ENCODE measurements at places on chromosomes 5 and 9.

- DNase-seq = no peak
Observed at GRCh38 chr5:37448941-37449340, 69.8 kb downstream of the WDR70 start.

GRCh38 chr5:116249648-116250047 lies 164.8 kb downstream of the COMMD10 start:
- DNase-seq = no peak

GRCh38 chr5:54254482-54255198 lies 55.7 kb downstream of the ARL15 start:
- no peak for DNase-seq

DNA sequence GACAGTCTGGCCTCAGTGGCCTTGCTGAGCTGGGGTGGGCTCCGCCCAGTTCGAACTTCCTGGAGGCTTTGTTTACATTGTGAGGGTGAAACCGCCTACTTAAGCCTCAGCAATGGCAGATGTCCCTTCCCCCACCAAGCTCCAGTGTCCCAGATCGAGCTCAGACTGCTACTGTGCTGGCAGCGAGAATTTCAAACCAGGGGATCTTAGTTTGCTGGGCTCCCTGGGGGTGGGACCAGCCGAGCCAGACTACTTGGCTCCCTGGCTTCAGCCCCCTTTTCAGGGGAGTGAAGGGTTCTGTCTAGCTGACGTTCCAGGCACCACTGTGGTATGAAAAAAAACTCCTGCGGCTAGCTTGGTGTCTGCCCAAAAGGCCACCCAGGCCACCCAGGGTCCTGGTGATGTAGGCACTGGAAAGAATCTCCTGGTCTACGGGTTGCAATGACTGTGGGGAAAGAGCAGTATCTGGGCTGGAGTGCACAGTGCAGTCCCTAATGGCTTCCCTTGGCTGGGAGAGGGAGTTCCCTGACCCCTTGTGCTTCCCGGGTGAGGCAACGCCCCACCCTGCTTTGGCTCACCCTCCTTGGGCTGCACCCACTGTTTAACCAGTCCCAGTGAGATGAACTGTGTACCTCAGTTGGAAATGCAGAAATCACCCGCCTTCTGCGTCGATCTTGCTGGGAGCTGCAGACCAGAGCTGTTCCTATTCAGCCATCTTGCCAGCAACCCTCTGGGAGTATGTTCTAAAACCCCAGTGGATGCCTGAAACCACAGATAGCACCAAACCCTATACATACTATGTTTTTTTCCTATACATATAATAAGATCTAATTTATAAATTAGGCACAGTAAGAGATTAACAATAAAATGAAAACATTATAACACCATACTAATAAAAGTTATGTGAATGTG lies 95.5 kb downstream of the TMEM161B start:
- peak; percentile 4 for DNase-seq

DNA sequence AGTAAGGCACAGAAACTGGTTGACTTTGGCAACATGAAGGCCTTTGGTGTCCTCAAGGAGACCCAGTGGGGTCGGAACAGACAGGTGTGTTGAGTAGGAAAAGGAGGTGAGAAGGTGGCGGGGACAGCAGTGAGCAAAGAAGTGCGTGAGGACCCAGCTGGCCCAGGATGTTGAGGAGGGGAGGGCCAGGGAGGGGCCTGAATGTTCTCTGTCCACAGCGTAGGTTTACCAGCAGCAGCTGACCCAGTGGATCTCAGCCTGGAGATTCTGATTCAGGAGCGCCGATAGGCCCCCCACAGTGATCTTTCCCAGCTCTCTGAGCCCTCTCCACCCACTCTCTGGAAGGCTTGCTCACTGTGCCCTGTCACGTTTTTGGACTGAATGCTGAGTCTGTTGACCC lies 88.5 kb downstream of the DAB2IP start:
- no peak for DNase-seq

- peak; percentile 5 for DNase-seq
Observed at GRCh38 chr5:87120518-87121303, 147.0 kb upstream of the RASA1 start.

GRCh38 chr5:142327111-142327842 lies 2.5 kb upstream of the SPRY4 start:
- no peak for DNase-seq

DNA sequence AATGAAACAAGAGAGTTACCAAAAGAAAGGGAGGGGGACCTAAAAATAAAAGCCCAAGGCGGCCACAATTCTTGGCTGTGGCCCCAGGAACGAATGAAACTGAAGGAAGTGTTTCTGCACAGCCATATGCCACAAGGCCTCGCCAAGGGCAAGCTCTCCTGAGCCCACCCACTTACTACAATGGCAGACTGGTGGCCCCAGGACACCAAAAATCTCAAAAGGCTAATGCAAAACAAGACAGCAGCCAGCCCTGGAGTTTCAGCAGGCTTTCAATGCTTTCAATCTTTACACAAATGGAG lies 4.0 kb downstream of the CAMSAP1 start:
- no peak for DNase-seq

GRCh38 chr9:108662091-108662875 lies 193.5 kb downstream of the ACTL7B start:
- DNase-seq = no peak

- DNase-seq = no peak
Observed at GRCh38 chr5:39020458-39020857, 53.7 kb downstream of the RICTOR start.

DNA sequence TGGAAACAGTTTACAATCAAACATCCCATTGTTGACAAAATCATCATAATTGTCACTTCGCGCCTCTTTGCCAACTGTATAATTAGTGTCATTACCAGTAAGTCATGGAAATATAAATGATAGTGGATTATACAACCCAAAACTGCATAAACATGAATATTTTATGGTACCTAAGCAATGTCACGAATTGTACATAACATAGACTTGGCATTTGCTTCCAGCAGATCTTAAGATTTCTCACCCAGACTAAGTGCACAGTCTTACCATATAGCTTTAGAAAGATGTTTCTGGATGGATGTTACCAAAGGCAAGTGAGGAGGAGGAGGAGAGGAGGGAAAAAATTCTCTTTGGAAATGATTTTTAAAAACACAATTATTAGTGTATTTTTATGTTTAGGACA lies 113.4 kb upstream of the TAS2R1 start:
- no peak for DNase-seq

DNA sequence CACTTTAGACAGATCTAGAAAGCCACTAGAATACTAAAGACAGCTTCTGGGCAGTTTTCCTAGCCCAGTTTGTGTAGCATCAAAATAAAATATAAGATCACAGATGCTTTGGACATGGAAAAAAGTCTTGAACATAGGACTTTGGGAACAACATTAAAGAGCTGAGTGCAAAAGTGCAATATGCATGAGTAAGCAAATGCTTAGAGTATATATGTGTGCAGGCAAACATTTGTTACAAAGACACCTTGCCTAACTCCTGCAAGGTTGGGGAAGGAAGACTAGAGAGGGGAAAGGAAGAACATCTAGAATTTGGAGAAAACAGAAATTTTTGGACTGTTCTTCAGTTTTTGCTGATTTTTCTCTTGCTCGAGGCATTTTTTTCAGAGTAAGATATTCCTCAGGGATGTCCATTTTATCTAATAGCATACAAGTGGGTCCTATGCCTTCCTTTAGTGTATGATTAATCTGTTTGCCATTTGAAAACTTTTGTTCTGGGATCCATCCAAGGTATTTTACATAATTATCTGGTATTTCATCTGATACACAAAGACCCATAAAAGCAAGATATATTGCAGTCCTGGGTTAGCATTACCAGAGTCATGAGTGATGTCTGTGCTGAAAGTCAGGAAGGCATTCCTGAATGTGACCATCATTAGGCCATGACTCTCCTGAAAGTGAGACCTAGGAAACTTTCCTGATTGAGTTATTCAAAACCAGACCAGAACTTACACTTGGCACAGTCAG lies 142.0 kb upstream of the RGMB start:
- no peak for DNase-seq

- no peak for DNase-seq
Observed at GRCh38 chr5:126483156-126483555, 59.9 kb downstream of the GRAMD2B start.

- DNase-seq = no peak
Observed at GRCh38 chr5:57320582-57320981, 146.7 kb downstream of the GPBP1 start.

DNA sequence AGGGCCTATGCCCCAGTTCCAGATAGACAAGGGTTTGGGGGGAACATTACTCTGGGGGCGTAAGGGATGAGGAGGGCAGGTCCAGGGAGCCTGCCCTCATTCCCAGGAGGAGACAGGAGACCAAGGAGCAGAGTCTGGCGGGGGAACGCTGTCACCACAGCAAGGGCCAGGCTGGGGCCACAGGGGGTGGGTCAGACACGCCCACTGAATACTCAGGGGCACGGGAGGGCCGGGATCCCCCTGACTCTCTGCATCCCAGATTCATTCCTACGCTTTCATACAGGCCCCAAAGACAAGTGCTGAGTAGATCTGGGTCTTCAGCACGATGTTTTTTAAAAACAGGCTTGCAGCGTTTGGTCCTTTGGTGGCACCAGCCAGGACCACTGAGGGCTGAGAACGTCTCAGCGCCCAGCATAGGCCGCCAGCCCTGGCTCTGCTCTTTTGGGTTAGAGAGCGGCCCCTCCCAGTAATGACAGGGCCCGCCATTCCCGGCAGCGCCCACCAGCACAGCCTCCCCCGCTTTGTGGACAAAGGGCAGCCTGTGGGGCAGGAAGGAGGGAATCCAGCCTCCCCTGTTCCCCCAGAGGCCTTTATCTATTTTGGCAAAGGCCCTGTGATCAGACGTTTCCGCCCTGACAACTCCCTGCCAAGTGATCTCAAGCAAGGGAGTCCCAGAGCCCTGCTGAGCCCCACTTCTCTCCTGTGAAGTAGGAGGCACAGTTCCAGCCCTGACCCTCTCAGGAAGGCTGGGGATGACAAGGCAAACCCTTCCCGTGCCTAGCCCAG lies 24.9 kb downstream of the NEK6 start:
- DNase-seq = no peak

DNA sequence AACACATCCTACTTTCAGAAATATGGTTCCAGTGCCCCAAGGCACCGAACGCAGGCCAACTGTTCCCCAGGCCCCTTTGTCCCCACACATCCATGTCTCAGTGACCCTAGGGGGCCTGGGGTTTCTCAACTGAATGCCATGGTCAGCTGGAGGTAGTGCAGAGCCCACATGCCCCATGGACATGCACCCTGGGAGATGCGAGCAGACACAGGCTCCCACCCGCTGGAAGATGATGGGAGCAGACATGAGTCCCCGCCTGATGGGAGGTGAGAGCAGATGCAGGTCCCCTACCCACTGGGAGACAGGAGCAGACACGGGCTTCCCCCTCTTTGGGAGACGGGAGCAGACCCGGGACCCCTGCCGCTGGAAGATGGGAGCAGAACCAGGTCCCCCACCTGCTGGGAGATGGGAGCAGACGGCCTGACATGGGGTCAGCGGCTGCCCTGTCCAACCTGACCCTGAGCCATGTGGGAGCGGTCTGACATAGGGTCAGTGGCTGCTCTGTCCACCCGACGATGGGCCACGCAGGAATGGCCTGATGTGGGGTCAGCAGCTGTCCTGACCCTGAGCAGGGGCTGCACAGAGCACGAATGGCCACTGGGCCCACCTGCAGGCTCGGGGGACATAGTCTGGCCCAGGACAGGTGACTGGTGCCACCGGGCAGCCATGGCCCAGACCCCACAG lies 18.4 kb downstream of the ZDHHC11B start:
- DNase-seq = no peak

GRCh38 chr5:65825408-65826328 lies 100.7 kb upstream of the ERBIN start:
- DNase-seq = no peak

DNA sequence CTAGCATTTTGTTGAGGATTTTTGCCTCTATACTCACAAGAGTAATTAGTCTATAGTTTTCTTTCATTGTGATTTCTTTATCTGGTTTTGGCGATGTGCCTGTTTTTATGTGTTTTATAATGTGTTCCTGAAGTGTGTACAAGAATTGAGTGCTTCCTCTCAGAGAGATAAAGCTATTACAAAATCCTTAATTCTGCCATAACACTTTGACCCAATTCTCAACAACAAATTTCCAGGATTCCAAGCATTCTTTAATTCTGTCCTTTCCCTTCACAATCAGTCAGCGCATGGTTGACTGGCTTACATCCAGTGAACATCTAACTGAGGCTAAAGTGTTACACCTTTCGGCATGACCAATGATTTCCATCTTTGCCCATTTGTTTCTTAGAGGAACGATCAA lies 282.9 kb upstream of the MVB12B start:
- no peak for DNase-seq

DNA sequence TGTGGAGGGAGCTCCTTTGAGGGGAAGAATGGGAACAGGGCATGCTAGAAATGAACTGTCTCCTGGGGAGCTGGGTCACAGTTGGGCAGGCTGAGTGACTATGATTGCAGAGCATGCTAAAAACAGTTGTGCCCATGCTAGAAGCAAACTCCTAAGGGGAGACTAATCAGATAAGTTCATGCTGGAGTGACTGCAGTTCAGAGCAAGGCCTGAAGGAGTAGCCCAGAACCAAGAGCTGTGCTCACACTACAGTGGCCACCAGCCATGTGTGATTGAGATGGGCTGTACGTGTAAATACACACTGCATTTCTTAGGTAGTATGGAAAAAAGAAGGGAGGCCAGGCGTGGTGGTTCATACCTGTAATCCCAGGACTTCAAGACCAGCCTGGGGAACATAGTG lies 10.3 kb upstream of the AK1 start:
- DNase-seq = no peak

DNA sequence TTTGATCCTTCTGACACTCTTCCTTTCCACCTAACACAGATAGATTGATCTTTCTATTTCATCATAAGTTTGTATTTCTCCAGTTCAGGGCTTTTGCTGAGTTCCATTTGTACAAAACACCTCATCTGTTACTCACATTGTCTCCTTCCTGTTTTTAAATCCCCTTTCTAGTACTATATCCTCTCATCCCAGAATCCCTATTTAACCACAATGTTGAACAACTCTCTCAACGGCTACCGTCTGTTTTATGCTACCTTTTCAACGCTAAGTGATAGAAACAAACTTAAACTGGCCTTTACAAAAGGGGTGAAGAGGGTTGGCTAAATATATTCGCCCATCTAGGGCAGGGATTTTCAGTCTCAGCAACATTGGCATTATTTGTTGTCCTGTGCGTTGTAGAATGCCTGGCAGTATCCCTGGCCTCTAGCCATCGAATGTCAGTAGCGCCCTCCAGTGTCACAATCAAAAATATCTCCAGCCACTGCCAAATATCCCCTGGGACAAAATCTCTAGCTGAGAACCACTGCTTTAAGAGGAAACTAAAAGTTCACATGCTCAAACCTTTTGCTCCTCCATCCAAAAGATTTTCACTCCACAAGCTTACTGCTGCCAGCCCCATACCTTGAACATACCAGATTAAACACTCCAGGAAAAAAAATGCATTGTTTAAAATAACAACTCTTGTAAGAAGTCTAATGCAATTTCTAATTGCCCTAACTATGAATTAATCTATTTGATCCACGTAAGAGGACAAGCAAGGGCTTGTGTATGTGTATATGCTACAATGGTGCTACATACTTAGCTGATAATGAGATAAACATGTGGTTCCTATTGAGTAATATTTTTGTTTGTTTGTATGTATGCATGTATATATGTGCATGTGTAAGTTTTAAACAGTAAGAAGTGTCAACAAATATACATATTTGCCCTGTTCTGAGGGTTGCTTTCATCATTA lies 344.0 kb downstream of the PTPRD start:
- peak; percentile 78 for DNase-seq

GRCh38 chr5:41048986-41049385 lies 22.2 kb downstream of the MROH2B start:
- no peak for DNase-seq
